BJ (cell line): ENCODE measurements at places on chromosomes 12 and 14. TPM values are rescaled to one million over a fixed set of nuclear protein-coding genes. Genes with fewer than 3 reads are reported as not detected.

SYT1 gene
- 0.70 and 1.3 TPM in 2 replicates for polyA plus RNA-seq

TPCN1 gene
- 17.4 and 31.9 TPM in 2 replicates for polyA plus RNA-seq

CLEC4C gene
- polyA plus RNA-seq: not detected in 2 replicates

- DNase-seq: no peak
Observed at GRCh38 chr14:58760121-58760520, 122.4 kb downstream of the DACT1 start.

DNA sequence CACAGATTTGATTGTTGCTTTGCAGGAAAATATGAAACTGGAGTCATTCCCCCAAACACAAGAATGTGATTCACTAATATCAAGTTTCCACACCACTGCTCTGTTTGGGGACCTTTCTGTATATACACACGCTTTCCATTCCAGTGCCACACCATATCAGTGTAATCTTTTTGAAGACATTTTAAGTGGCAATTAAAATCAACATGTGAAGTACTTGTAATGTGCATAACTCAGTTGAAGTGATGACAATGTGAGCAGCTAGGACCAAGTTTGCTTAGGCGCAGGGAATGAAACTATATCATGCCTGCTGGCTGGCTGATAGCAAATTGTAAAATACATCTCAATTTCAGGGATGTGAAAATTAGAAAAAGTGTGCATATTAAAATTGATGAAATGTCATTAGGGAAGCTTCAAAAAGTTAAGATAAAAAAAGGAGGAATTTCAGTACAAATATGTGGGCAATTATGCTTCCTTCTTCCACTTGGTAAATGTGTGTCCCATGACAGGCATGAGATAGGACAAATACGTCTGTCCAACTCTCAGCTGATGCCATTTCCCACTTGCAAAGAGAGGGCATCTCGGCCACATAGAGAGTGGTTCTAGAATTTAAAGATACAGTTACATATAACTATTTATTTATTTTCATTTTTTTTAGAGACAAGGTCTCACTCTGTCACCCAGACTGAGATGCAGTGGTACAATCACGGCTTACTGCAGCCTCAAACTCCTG lies 43.7 kb downstream of the HSPB8 start:
- no peak for DNase-seq

- DNase-seq: no peak
Observed at GRCh38 chr12:26874501-26875296, 41.7 kb upstream of the ITPR2 start.

GRCh38 chr14:69484444-69485314 lies at the start of gene PLEKHD1:
TSS of gene PLEKHD1 (plus strand) at chr14:69484728. CDS start at chr14:69484966, 238 bp downstream.
- no peak for DNase-seq

- DNase-seq: no peak
Observed at GRCh38 chr12:61713121-61713520, 547.1 kb upstream of the USP15 start.

GRCh38 chr12:49825971-49826421 lies 2.2 kb downstream of the NCKAP5L start:
- DNase-seq: no peak
